SIG-M5 (cell line): ENCODE measurements at places on chromosomes 4 and X.

- DNase-seq: no peak
Measured at GRCh38 chr4:10096201-10096977, 20.2 kb downstream of the WDR1 start.

DNA sequence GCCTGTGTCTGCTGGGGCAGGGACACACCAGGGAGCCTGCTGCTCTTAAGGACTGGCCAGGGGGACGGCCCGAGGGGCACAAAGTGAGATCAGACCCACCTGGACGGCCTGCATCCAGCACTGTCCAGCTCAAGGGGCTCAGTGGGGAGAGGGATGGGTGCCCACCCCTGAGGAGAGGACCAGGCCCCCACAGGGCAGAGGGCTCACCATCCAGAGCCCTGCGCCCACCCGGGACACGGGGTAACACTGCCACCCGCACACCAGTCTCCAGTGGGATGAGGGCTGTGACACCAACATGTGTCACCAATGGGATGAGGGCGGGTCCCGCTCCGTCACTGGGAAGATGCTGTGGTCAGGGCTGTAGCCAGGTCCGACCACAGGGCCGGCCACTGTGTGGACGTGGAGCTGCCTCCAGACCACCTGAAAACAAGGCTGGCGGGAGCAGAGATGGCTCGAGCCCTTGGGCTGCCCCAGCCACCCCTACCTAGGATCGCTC, 13.2 kb downstream of the DGKQ start:
- DNase-seq: no peak

GRCh38 chrX:8868070-8868773, 67.0 kb upstream of the FAM9A start:
- no peak for DNase-seq

- no peak for DNase-seq
Measured at GRCh38 chr4:169311643-169312365, 41.0 kb upstream of the SH3RF1 start.

GRCh38 chr4:115090483-115091075, 22.8 kb downstream of the NDST4 start:
- no peak for DNase-seq

GRCh38 chrX:18424482-18425198, 768 bp upstream of the CDKL5 start:
- no peak for DNase-seq

DNA sequence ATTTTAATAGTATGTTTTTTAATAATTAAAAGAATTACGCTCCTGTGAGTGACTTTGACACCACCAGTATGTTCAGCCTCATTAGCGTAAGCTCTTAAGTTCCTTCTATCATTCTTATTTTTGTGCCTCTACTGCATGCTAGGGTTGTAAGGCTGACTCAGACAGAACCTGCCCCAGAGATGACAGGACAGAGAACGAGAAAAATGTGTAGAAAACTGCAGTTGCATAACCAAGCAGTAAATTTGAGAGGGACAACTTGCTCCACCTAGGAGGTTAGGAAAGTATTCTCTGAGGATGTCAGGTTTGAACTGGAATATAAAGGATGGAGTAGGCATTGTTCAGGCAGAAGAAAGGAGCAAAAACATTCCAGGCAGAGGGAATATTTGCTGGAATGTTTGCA, 98.7 kb downstream of the NFKB1 start:
- DNase-seq: no peak

GRCh38 chr4:45954276-45954675, 169.6 kb downstream of the GABRG1 start:
- DNase-seq: no peak

DNA sequence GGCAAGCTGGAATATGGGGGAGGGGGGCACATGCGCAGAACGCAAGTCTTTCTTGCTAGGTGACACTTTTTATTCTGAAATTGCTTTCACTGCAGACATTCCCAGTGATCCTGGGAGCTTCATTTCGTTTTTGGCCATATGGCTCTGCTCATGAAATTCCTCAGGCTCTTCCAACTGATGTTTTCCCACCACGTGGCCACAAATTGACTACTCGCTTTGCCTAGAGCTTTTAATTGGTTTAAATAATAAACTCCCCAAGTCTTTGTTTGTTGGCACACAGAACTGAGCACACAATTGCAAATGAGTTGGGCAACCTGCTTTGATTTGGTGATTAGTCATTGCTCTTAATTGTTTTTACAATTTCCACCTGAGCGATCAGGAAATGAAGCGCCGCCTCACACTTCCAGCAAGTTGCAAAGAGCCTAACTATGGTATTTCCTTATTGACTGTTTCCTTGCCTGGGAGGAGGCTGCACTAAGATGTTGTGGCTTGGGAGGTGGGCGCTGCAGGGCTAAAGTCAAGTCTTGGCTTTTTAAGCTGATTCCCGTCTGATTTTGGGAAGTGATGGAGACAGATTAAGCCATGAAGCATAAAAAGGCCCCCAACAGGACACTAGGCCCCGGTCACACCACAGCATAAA, 282.5 kb downstream of the ZIC3 start:
- no peak for DNase-seq

DNA sequence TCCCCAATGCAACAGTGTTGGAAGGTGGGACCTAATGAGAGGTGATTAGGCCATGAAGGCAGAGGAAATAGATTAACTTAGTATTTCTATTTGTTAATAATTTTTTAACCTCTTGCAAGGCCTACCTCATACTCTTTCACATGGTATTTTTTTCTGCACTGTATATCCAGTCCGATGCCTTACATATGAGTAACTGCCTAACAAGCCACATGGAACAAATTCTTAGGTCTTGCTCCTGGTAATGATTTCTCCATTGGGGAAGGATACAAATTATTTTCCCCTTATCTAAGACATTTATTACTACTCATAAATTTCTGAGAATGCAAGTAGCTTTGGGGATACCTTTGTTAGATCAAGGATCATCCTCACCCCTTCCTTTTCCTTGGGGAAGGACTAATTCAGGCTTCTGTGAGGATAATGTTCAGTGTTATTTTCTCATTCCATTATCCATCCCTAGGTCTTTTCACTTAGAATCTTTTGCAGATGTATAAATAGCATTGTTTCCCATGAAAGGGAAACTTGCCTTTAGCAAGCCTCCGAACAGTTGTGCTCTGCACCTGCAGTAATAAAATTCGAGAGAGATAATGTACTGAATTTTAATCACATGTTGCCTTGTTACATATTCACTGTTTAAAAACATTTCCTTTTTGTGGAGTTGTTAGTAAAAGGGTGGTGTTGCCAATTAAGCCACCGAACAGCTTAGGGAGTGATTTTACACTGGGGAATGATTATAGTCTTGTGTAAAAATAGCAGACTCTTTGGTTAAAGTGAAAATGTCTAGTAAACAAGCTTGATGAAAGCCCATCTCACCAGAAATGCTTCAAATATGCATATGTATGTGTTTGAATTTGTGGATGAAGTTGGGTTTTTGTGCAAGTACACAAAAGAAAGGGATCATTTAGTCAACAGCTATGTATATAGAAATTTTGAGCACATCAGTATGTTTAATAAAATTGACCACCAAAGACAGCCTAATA, 89.9 kb downstream of the CFAP299 start:
- no peak for DNase-seq

GRCh38 chr4:162349395-162349794, 185.6 kb upstream of the FSTL5 start:
- no peak for DNase-seq

DNA sequence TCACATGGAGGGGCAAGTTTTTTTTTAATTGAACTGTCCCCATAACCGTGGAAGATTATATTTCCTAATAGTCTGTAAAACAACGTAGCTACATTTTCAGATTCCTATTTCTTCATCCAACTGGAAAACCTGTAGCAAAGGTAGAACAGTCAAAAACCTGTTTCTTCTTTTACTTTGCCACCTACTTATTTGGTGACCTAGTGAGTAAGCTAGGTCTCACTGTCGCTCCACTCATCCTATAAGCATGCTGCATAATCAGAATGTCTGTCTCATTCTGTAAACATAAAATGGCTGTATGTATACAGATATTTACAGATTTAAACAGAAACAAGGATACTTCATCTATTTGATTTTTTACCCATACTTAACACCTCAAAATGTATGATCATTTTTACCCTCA, 20.4 kb downstream of the MAML3 start:
- no peak for DNase-seq

DNA sequence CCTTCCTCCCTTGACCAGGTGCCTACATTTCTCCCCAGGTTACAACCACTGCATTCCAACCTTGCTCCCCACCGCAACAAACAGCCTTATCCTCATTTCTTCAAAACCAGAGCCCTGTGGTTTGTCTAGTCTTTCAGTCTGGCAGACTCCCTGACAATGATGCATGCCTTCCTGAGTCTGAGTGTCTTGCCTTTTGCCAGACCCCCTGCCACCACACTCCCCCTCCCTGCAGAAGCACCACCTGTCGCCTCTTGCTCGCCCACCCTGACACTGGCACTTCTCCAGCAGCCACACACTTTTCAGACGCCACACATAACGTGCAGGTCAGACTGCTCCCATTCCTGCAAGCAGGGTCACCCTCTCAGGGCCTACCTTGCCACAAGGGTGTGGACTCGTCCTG, 349.2 kb upstream of the NOCT start:
- no peak for DNase-seq

DNA sequence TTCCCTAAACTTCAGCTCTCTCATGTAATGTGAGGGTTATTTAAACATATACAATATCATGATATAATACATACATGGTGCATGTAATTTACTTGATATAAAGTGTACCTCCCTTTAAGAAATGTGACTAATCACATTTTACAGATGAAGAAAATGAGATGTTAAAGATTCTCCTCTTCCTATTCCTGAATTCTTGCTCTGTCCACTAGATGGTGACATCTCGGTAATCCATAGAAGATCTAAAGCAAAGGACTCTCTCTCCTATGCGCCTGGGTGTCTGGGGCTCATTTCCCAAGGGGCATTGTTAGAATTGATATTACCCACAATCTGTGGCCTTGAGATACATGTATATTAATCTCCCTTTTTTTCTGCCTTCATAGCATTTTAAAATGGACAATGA, 804.9 kb downstream of the RAB28 start:
- DNase-seq: no peak

DNA sequence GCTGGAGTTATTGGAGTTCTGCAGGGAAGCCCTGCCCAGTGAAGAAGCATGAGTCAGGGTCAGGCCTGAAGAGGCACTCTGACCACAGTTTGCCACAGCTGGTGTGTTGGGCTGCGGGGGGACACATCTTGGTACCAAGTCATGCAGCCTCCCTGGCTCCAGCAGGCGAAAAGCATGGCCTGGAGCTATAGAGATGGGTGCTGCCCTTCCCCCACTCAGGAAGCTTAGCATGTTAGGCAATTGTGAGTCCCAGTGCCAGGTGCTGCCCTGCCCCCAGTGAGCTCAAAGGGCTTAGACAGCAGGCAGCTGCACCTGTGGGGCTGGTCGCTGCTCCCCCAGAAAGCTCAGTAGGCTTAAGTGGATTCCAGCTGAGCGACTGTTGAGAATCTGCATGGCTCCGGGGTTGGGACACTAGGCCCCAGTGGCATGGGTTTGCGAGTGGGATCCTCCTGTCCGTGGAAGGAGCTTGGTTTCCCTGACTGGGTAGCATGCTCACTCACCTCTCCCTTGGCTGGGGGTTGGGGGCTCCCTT, 755.5 kb downstream of the GLUD2 start:
- no peak for DNase-seq

DNA sequence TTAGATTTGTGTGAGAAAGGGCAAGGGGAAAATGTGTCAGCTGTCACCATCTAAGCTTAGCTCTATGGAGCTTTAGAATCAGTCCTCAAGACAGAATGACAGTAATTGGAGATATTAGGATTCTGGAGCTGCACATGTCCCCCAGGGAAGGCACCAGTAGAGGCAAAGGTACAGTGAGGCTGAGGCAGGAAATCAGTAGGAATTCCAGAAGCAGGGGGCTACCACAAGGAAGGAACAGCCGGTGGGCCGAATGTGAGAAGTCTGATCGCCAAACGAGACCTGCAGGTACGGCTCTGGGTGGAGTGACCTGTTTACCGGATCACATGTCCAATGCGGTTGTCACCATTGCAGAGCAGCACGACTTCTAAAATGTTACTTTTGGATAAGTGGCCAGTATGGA, 52.6 kb downstream of the RNF150 start:
- DNase-seq: no peak

DNA sequence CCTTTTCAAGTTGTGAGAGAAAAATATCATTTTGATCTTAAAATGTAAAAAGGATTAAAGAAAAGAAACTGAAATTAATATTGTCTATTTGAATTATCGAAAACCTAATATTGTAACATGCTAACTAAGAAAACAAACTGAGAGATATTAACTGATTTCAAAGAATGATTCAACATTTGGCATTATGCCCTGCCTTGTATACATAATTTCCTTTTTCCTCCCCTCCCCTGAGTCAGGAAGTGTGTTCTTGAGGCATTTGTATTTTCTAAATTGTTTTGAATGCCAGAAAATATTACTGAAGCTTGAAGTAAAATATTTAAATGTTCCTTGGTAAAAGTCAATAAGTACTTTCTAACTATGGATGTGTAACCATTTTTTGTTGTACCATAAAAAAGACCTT, 49.4 kb downstream of the RPS6KA3 start:
- no peak for DNase-seq

DNA sequence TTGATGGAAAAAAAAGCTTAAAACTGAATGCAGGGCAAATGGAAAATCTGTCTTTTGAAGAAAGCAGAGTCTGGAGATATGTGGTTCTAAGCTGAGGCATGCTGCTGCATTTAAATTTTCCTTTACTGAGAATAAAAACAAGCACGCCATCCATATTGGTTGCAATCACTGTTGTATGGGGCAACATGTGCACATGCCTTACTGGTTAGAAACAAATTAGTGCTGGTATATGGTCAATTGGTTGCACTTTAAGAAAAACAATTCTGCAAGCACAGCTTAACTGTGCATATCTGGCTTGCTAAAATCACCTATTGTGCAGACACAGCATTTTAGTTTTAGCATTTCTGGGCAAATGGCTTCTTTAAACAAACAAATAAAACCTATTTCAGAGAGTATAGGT, 239.1 kb downstream of the NDST4 start:
- DNase-seq: no peak

DNA sequence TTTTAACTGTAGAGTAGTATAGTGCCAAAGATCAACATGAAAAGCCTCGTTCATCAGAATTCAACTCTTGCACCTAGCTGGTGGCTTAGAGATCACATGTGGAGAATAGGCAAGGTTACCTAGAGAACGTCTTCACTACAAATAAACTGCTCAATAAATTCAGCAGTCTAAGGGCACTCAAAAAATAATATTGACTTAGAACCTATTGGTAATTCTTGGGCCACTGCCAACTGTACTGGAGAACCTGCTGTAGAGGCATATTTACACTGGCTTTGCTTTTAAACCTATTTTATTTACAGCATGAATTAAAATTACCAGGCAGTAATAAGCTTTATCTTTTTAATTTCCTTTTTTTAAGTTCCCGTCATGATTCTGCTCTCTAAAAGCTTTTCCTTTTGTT, 343.7 kb downstream of the PDHA2 start:
- DNase-seq: no peak

GRCh38 chrX:118976599-118977340, 2.4 kb downstream of the LONRF3 start:
- no peak for DNase-seq

DNA sequence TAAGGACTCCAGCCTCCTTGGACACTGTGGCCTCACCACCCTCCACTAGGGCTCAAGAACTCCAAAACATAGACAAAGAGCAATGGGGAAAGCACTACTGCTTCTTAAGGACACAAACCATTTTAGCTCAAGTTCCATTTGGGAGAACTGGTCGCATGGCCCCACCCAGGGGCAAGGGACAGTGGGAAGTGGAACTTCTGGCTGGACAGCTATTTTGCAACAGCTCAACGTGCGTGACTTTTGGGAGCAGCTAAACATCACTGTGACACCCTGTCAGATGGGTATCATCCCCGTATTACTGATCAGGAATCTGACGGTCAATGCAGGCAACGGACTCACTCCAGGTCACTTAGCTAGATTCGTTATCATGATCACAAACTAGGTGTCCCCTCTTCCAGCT, 9.0 kb upstream of the GLOD5 start:
- DNase-seq: no peak
